ENCODE measurements at places on chromosomes 1 and 21.

GRCh38 chr1:147351140-147351835, 108.8 kb downstream of the CHD1L start:
- no peak for DNase-seq

GRCh38 chr1:205832326-205832751, 17.6 kb downstream of the PM20D1 start:
- no peak for DNase-seq

DNA sequence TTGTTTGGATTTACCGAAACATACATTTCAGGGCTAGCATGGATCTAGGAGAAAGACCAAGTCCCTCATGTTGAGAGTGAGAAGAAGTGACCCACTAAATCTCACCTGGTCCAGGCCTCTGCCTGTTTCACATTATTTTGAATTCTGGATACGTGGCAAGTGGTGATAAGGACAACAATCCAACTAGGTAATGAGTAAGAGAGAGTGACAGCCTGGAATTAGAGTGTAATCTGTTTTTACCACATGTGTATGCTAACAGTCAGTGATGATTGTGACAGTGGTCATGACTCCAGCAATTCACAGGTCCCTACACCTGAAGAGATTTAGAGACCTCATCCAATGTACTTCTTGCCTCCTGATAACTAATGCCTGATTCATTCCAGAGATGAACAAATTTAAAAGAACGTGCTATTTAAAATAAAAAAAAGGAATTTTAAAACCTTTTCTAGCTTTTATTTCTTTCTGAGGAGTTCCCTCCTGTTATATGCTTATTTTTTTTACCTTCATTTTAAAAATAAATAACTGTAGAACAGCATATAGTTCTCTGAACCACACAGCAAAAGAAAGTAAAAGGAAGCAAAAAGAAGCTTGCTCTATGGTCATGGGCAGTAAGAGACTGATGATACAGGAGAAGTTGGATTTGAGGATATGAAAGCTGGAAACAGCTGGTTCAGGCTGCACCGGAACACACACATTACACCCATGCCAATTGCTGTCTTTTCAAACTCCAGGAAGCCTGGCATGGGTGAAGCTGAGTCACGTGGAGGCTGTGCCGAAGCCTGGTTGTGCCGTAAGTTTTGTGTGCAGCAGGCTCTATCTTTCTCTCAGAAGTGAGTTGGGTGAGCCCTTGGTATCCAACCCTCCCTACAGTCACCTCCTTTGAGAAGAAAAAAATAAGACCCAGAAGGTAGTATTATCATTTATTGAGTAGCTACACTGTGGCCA, 14.7 kb downstream of the C1orf116 start:
- no peak for DNase-seq

DNA sequence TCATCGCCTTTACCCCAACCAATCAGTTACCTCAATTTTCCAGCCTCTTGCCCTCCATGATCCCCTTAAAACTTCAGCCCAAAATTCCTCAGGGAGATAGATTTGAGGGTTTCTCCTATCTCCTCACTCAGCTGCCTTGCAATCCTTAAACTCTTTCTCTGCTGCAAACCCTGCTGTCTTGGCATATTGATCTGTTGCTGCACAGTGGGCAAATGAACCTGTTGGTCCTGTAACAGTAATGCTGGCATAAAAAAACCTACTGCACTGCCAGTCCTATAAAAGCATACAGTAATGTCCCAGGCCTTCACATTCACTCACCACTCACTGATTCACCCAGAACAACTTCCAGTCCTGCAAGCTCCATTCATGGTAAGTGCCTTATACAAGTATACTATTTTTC, 5.1 kb upstream of the TEDDM1 start:
- no peak for DNase-seq

GRCh38 chr1:173302890-173303829, 96.0 kb upstream of the TNFSF4 start:
- DNase-seq = no peak

DNA sequence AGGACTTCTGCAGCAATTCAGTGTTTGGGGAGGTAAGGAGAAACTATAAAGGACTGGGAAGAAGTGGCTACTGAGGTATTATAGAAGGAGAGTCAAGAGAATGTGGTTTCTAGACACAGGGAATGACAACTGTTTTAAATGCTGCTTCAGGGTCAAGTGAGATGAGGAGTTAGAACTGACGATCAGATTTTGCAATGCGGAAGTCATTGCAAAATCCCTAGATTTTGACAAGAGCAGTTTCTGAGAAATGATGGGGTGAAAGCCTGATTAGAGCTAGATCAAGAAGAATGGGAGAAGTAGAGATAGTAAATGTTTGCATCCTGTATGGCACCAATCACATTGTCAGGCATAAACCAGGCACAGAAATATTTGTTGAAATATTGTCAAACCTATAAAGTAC, 4.7 kb upstream of the TSNAX start:
- no peak for DNase-seq

- DNase-seq = no peak
Measured at GRCh38 chr1:182066934-182067333, 5.4 kb upstream of the ZNF648 start.

- DNase-seq = no peak
Measured at GRCh38 chr1:65387821-65388220, 32.6 kb upstream of the LEPR start.

DNA sequence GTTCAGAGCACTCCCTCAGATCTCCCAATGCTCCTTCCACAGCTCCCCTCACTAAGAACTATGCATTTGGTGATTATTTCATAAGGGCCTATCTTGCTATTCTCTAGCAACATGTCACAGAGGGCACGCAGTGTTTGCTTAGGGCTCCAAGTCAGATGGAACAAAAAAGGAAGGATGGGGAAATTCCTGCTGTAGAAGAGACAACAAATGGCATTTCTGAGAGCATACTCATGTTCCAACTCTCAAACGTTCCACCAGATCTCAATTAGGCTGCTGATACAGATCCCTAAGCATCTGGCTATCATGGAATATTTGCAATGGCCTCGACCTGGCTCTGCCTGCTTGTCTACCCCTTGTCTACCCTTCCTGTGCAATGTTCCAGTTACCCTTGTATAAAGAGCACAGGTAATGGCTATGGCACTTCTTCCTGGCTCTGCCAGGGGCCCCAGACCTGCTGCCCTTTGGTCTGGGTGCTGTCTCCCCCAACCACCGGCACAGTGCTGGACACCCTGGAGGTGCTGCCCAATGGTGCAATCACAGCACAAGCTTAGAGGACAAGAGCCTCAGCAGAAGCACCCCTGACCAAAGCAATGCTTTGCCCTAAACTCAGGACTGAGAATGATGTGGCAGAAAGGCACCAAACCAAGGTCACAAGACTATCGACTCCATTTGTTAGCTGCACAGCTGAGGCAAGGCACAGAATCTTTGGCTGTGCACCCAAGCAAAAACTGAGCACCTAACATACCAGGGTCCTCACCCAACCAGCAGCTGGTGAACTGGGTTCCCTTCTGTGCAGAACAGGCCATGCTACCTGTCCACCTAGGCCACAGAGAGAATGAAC, 3.6 kb downstream of the PARP1 start:
- no peak for DNase-seq
